ENCODE measurements at places on chromosomes 16 and 17.

- no peak overlapping the region for H3K27ac ChIP-seq
- no peaks in the 10 kb centered on the region for H3K36me3 ChIP-seq
- no peak for DNase-seq
- no peaks in the 10 kb centered on the region for H3K4me1 ChIP-seq
These were observed 88.8 kb downstream of the C16orf95 start for GRCh38 chr16:87228363-87228762.

GRCh38 chr17:18158022-18158600 lies 25.5 kb upstream of the ALKBH5 start:
- peak overlapping the region; percentile 45 for H3K4me3 ChIP-seq
- DNase-seq, result peak; percentile 97
- no peak overlapping the region for H3K27ac ChIP-seq

DNA sequence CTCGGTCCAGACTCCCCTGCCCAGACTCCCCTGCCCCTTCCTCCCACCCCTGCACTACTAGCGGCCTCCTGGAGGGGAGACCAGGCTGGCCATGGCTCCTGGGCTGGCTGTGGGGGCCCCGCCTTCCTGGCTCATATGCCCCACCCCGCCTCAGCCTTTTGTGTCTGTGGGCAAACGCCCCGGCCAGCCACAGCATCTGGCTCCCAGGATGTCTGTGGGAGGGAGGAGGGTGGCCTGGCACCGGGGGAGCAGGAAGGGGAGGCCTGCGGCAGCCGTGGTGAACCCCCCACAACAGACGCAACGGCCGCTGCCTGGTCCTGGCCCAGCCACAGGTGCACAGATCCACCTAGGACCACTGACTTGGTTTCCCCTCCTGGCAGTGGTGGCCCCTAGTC lies 32.9 kb downstream of the BAHCC1 start:
- no peaks in the 10 kb centered on the region for H3K36me3 ChIP-seq
- no peak for DNase-seq
- H3K27me3 ChIP-seq, result no peaks in the 10 kb centered on the region
- H3K4me1 ChIP-seq, result peaks cover 55% of the 10 kb centered on the region
- H3K4me3 ChIP-seq, result no peak overlapping the region

DNA sequence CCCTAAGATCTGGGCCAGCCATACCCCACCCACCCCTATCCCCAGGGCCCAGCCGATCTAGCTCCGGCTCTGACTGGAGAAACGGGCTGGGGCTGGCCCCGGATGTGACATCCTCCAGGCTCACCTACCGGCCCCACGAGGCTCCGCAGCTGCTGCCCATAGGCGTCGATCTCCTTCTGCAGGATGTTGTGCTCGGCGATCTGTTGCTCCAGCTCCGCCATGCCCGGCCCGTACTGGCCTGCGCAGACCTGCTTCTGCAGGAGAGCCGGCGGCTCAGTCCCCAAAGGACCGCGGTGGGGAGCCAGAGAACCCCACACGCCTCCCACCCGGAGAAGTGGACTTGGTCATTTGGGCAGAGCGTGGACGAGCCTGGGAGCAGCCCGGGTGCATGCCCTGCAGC lies 4.8 kb downstream of the EVPL start:
- H3K36me3 ChIP-seq, result peaks cover 43% of the 10 kb centered on the region
- H3K4me1 ChIP-seq, result peaks cover 15% of the 10 kb centered on the region
- no peak overlapping the region for H3K4me3 ChIP-seq
- H3K27ac ChIP-seq, result no peak overlapping the region
- H3K27me3 ChIP-seq, result no peaks in the 10 kb centered on the region
- DNase-seq, result no peak
